ENCODE measurements at places on chromosomes 2 and 18. TPM values are rescaled to one million over a fixed set of nuclear protein-coding genes. Genes with fewer than 3 reads are reported as not detected.

GRCh38 chr2:67645280-67646138 lies 248.4 kb downstream of the ETAA1 start:
- no peak for DNase-seq

- no peak for DNase-seq
Measured at GRCh38 chr2:157327200-157327599, 1.6 kb upstream of the ERMN start.

DNA sequence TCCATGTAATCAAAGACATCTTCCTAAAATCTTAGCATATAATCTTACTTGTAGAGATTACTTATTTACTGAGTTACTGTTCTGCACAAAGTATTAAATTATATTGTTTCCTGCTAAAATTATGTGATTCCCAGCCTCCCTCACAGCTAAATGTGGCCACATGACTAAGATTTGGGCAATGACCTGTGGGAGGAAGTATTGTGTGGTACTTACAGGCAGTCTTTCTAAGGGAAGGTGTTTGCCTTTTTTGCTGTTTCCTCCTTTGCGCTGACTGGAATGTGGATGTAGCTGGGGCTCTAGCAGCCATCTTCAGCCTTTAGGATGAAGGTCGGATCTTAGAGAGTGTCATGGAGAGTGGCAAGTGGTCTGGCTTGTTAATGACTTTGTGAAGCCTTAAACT lies 146.3 kb upstream of the APCDD1 start:
- no peak for DNase-seq

DNA sequence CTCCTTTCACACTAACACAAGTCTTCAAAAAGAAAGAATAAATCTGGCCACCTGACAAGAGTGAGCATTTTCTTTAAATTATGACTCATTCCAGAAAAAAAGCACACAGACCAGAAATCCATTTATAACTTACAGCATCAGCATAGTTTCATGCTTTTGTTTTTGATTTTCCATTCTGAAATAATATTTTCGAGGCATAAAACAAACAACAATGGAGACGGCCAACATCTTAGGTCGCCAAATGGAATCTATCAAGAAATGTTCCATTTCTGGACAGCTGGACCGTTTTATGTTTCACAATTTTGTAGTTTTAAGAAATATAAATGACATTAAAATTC lies 165.4 kb upstream of the ZFP36L2 start:
- DNase-seq = peak; percentile 86

DNA sequence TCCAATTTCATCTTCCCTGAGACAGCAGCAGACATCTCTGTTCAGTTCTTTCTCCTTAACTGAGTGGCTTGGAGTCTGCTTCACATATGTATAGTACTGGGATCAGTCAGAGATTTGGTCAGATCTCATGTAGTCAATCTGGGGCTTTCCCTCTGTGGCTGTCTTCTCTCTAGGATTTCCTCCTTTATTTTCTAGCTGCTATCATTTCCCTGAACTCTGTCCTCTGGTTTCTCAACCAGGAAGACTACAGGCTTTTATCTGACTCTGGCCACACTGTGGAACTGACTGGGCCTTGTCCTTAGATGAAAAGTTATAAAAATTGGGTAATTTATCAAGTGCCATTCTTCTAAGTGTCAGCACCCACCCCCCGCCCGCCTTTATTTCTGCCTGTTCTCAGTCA lies 121.0 kb downstream of the RAPGEF4 start:
- no peak for DNase-seq

DNA sequence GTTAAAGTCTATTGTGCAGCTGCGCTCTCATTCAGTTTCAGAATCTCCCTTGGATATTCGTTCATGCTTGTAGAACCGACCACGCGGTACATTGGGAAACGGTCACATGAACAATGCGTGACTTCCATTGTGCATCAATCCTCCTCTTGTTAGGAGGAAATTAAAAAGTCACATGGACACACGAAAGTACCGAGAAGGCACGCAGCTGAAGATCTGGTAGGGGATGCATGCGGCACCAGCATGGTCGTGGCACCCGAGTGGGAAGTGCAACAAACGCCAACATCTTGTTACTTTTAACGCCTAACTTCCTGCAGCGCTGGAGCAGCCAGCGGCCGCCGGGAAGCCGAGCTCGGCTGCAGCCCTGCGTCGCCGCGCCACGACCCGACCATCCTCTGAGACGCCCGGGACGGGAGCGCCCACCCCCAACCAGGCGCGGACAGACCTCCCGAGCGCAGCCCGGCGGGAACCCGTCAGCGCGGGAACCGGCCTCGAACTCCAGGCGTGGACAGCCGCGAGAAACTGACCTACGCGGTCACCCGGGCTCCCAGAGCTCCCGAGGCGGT lies 412 bp downstream of the OSBPL1A start:
- peak; percentile 92 for DNase-seq

DNA sequence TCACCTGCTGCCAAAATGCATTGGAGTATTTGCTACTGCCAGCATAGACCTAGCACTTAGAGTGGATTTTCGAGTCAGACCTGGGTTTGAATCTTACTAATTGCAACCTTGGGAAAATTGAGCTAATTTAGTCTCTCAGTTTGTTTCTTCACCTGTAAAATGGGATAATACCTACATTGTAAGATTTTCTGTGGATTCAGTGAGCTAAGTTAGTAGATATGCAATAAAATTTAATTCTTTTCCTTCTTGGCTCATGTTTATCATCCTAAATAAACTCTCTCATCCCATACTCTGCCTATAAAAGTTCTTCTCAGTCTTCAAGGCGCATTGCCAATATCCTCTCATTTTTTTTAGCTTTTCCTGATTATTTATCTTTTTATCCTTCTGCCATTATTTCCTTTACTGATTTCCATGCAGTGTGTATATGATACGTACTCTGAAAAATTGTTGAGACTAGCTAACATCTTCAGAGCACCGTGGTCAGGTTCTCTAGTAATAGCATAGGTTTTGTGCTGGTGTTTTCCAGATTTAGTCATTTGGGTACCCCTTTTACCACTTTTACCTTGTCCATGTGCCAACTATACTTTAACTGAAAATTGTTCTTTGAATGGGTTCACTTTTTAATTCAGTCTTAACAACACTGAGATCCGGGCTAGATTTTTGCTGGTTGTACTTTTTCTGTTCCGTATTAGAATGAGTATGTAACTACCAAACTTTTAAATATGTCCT lies 7.3 kb downstream of the CEP192 start:
- no peak for DNase-seq

DNA sequence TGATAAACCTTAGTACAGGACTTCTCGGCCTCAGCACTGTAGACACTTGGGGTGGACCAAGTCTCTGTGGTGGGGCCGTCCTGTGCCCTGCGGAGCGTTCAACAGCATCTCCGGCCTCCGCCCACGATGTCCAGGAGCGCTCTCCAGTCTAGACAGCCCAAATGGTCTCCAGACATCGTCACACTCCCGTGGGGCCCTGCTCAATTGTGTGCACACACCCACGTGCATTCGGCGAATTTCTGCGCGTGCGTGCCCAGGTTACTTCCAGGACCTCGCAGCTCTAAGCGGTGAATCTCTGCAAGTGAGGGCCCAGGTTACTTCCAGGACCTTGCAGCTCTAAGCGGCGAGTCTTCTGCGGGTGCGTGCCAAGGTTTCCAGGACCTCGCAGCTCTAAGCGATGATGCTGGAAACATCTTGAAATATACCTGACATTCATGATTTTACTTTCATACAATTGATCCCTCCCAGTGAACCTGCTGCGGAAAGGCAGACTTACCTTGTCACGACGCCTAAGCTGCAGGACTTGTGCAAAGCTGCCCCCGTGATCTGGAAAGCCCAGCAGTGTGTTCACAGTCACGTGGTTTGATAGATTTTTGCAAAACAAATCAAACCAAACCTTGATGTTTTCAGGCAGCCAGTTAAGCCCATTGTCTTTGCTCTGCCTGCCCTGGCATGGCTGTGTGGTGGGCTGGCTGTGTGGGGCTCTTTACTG lies 16.1 kb upstream of the OTOS start:
- DNase-seq = no peak

GRCh38 chr2:65137197-65137775 lies 7.4 kb upstream of the RAB1A start:
- DNase-seq = no peak

GRCh38 chr18:58802959-58803358 lies 61.7 kb upstream of the ZNF532 start:
- DNase-seq = no peak

DNA sequence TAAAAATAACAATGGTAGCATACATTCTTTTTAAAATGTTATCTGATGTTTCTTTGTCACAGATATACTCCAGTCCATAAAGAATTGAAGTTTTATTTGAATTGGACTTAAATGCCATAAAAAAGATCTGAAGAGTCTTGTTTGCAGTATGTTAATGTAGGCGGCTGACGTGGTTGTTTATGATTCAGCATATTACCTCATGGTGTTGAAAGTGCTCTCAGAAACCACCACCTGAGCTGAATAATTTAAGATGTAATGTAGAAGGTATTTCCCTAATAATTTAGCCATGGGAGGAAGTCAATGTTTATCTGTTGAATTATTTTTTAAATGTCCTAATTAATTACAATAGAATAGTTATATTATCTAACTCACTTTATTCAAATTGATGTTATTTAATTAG lies 58.6 kb upstream of the CHN1 start:
- no peak for DNase-seq

GRCh38 chr2:82256288-82256687 lies 1951.7 kb upstream of the LRRTM1 start:
- no peak for DNase-seq

DNA sequence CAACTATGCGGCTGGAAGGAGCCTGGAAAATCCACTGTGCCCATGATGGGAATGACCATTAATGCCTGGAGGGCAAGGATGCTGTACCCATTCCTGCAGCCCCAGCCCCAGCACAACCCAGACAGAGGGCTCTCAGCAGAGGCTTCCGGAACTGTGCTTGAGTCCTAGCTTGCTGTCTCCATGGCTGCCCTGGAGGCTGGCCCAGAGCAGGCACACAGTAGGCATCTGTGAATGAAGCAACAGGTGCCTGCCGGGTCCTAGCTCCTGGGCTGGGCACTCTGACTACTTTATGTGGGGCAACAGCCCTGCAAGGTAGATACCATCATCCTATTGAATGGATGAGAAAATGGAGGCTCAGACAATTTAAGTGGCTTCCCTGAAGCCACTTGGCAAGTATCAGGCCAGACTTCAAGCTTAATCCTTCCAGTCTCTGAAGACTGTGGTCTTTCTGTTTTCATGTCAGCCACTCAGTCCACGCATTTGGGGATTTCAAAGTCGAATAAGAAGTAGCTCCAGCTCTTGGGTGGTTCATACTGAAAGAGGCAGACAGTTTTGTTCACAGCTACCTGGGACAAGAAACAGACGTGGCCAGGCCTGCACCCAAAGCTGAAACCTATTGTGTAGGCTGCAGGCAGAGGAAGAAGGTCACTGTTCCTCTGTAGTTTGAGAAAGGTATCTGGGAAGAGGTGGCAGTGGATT lies 237.5 kb downstream of the ZBTB7C start:
- no peak for DNase-seq

DNA sequence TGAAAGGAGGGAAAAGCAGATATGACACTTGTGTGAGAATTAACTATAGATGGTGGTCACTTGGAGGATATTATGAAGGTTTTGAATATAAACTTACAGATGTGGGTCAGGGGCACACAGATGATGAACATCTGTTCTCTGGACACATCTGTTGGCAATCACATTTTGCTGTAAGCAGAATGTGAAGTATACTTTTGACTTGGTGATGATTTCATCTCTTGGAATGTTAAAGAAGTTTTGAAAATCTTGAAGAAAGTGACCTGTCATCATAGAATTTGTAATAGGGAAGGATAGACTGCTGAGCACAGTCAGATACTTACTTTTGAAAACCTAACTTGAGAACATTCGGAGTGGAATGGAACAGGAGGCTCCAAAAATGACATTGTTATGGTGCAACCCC lies 40.2 kb downstream of the PIKFYVE start:
- DNase-seq = no peak

DNA sequence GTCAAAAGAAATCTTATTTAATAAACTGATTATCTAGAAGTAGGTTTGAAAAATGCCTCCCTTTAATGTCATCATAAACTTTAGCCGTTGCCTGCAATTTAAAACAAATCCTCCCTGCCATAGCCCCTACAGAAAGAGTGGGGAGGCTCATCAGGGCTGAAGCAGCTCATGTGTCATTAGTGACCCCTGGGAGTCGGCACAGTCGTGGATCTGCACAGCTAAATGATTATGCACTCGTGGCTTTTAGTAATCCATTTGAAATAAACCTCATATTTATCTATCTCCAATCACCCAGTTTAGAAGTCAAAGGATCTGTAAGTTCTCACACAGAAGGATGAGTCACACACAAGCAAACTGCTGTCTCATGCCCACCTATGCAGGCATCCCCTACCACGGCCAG lies 277.3 kb downstream of the SS18 start:
- no peak for DNase-seq

DNA sequence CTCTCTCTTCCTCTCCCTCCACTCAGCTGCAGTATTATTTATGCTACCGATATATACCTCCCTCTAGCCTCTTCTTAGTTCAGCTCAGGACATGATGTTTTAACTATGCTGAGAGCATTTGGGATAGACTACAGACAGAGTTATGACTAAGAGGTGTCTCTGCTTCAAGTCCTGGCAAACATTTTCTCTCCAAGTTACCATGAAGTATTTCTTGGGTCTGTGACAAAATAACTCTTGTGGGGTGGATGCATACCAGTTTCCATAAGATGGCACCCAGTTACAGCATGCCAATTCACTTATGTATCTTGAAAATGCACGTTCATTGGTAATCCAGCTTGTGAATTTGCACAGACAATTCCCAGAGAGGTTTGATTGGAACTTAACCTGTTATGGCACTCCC lies 737.6 kb downstream of the SLC4A3 start:
- DNase-seq = no peak

DNA sequence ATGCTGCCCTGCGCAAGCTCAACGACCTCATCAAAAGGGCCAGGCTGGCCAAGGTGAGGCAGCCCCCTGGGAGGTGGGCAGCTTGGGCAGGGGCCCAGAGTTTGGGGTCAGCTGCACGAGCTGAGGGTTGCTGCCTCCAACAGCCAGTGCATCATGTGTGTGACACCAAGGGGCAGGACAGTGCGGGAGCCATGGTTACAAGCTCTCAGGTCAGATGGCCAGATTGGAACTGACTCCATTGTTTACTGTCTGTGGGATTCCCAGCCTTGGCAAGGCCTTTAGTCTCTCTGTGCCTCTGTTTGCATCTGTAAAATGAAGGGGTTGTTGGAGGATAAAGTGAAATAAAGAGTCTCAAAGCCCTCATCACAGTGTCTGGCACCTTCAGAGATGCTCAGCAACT lies 26.9 kb downstream of the EHD3 start:
- DNase-seq = no peak

DNA sequence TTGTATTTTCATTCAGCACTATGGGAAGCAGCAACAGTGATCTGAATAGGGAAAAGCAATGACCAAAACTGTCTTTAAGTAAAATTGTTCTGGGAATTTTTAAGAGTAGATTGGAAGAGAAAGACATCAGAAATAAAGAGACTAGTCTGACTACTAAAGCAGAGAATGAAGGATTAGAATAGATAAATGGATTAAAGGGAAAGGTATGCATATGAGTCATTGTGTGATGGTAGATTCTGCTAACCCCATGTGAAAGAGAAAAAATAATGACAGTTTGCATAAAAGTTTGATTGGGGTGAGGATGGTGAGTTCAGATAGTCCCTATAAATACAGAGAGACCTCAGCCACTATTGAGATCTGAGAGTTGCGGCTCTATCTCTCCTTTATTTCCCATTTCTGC lies 139.6 kb upstream of the DCC start:
- no peak for DNase-seq

SLC14A1 gene
- total RNA-seq = 11.9 TPM

KLHL30 gene
- 3.3 TPM for total RNA-seq

TDRD15 gene
- total RNA-seq = 0.10 TPM

CLEC4F gene
- total RNA-seq = 0.10 TPM

G6PC2 gene
- total RNA-seq = not detected

PRPF40A gene
- 96.8 TPM for total RNA-seq

SCN1A gene
- total RNA-seq = 0.10 TPM

GNLY gene
- not detected for total RNA-seq

SANBR gene
- 15.6 TPM for total RNA-seq

ADAM23 gene
- 3.1 TPM for total RNA-seq

FSHR gene
- not detected for total RNA-seq
